HuH-7 (cell line): ENCODE measurements at places on chromosomes 4 and X.

- no peak for DNase-seq
Observed at GRCh38 chr4:101027721-101028120, 319.6 kb downstream of the PPP3CA start.

DNA sequence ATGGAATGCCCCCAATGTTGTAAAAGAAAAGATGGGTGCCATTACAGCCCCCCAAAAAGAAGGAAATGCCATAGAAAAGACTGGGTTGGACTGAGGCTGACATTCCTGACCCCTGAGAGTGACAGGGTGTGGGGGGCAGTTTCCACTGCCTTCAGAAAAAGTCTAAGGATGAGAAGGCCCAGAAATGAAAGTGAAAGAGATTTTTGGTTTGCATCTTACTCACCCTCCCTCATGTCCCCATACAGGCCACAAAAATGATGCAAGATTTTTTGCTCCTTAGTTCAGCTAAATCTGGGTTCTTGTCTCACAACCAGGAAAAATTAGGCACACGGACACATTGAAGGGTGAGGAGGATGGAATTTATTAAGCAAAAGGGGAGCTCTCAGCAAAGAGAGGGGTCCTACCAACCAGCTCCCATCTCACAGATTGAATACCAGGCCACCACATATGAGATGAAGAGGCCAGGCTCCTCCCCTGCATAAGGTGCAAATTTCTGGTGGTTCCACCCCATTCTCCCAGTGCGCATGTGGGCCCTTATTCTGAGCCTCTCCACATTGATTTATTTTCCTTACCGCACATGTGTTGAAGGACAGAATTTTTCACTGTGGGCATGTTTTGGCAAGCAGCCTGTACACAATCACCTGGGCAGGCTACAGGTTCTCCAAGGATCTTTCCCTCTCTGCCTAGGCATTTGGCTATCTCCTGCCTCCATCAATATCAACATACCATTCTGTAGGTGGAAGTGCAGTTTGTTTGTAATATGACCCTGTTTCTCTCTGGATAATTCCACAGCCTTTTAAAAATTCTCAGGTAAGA, 18.8 kb downstream of the PPP4R3C start:
- no peak for DNase-seq

DNA sequence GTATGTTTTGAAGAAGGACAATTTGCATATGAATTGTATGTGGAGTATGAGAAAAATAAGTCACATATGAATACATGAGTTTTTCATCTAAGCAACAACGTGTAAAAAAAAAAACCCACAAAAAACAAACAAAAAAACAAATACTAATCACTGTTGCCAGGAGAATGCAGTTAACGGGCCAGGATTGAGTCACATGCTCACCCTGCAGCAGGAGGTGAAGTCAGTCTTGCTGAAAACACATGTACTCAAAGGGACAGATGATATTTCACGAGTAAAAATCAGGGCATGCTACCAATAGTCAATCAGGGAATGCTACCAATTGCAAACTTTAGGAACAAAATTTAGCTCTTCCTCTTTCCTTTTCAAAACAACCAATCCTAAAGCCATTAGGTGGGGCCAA, 10.4 kb upstream of the DCLK2 start:
- DNase-seq, result no peak

DNA sequence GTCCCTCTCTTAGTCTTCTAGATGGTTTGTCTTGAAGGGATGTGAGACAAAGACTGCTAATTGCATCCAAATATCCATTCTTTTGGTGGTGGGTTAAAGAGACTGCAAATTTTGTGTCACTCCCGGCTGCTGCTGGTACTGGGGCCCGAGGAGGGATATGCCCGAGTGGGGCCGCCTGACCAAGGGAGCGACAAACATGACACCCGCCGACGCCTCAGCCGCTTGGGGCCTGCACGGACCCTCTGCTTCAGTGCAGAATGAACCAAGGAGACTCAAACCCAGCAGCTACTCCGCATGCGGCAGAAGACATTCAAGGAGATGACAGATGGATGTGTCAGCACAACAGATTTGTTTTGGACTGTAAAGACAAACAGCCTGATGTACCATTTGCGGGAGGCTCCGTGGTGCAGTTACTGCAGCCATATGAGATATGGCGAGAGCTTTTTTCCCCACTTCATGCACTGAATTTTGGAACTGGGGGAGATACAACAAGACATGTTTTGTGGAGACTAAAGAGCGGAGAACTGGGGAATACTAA, 13.6 kb upstream of the ARX start:
- no peak for DNase-seq

DNA sequence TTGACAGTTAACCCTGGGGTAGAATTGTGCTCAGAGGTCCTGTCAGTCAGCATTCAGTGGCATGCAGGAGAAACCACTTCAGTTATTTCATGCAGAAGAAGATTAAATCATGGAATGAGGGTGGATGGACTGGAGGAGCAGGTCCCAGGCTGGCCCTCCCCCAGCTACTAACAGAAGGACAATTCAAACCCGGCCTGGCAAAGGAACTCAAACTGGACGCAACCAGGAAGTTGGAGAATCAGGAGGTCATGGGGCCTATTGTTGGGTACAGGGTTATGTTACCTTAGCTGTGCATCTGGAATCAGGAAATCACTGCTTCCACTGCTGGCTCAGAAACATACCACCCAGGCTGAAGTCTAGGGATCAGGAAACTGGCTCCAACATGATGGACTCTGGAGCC, 121.4 kb downstream of the GPAT3 start:
- DNase-seq, result no peak

DNA sequence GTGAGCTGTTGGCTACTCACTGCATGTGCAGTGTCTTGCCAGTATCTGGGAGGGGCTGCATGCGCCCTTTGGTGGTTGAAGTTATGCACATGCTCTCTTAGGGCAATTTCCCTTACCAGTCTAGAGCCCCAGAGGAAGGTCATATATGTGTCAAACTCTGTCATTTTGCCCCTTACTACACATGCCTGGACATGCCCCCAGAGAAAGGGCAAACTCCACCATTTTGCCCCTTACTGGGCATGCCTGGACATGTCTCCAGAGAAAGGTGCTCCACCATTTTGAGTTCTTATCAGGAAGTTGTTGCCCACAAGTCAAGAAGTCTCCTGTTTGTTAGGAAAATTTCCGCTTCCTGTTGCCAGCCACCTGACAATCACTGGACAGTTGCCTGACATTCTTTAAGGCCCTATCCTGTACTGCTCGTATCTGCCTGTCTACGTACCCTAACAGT, 56.4 kb upstream of the PLAC8 start:
- DNase-seq, result no peak

GRCh38 chrX:102345916-102346315, 93.9 kb downstream of the NXF2B start:
- peak; percentile 17 for DNase-seq

DNA sequence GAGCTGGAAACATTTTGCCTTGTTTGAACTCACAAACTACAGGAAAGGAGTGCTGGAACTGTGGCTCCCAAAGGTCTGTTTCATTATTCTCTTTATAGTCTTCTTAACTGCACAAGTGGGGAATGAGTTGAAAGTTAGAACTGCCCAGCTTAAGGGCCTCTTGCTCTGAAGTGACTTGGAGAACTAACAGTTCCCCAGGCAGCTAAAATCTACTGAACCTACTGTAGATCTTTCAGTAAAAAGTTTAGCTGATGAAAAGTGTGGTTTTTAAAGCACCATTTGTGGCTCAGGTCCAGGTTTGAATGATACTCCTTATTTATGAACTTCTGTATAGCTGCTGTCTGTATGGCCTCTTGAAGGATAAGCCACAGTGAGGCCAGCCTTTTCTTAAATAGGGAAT, 353.8 kb downstream of the MAPK10 start:
- DNase-seq, result no peak

- no peak for DNase-seq
Observed at GRCh38 chr4:134282680-134283079, 81.1 kb upstream of the PABPC4L start.

DNA sequence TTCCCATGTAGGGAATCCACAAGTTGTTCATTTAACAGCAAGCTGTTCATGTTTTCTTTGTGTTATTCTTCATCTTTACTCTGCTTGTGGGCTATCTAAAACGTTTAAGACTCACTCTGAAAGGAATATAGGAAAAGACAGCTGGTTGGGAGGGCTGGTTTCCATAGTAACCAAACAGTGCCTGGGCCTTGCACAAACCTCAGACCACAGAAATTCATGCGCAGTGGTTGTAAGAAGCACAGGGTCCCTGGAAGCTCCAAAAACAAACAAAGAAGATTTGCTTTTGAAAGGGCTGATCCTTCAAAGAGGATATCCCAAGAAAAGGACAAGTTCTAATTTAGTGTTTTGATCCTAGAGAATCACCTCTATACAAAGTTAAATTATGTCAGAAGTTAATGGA, 7.8 kb downstream of the SERTM2 start:
- no peak for DNase-seq

DNA sequence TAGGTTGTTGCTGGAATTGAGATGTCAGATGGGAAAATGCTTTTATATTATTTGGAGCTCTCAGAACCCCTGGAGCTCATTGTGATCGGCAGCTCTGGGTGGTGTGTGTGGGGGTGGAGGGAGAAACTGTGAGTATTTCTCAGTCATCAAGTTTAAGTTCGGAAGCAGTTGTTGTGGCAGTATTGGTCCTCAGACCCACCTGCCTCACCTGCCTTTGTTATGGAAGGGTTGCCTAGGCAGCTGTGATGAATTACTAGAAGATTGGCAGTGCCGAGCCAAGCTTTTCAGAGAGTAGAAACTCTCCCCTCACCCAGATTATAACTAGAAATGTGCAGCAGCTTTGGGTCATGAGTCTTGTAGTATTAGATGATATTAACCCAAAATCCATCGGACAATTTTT, 9.5 kb downstream of the IGSF1 start:
- no peak for DNase-seq

DNA sequence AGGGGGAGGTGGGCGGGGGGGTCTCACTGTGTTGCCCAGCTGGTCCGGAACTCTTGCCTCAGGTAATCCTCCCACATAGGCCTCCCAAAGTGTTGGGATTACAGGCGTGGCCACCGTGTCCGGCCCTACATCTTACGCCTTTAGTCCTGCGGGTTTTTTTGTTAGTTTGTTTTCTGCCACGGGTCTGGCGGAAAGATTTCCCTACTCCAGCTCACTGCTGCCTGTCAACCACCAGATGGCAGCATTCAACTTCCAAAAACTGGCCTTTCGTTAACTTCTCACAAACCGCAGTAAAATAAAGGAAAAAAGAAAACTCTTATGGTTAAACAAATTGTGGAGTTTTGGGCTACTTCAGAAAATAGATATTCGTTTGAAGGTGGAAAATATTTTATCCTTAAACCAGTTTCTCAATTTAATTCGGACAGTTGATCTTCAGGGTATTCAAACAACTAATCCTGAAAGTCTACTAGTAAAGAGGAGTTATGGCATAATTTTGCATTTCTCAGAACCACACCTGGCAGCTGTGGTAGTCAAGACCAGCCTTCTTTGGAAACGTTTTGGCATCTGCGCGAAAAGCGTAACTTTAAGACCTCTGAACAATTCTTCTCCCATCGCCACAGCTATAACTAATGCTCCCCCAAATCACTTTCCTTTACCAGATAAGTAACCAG, 41.1 kb downstream of the LUZP4 start:
- peak; percentile 32 for DNase-seq

DNA sequence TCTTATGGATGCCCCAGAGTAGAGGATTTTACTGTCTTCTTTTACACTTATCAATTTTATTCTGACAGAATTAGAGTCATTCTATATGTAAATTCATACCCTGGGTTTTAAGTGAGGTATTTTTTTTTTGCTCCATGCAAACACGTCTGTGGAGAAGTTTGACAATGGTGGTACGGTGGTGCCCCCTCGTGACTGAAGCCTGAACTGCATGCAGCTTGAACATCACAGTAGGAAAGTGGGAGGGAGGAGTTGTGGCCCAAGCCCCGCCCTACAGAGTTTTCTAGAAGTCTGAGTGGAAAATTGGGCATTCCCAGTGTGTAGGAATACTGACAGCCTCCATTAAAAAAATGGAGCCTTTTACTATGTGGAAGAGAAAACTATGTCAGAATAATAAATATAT, 73.3 kb upstream of the RAB40AL start:
- DNase-seq, result peak; percentile 28

GRCh38 chr4:113673450-113673849, 88.1 kb downstream of the CAMK2D start:
- no peak for DNase-seq

DNA sequence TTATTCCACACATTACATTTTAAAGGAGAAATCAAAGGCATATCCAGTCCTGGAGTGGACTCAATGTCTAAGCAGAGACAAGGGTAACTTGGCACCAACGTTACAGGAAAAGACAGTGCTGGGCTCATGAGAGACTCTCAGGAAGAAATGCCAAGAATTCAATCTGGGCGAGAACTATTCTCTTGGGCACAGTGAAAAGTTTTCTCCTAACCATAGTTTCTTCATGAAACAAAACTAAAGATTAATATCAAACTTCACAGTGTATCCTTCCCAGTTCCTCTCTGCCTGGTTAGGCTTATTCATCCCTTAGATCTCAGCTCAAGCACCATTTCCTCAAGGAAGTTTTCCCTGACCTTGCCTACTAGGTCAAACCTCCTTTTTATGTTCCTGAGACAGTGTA, 109.4 kb upstream of the TLL1 start:
- DNase-seq, result no peak

GRCh38 chrX:54044877-54045338, 635 bp upstream of the PHF8 start:
- no peak for DNase-seq

- DNase-seq, result no peak
Observed at GRCh38 chr4:133130171-133130570, 18.9 kb upstream of the PCDH10 start.

GRCh38 chrX:47578692-47579091, 3.5 kb upstream of the TIMP1 start:
- no peak for DNase-seq

- DNase-seq, result no peak
Observed at GRCh38 chr4:8368998-8369397, 71.5 kb downstream of the ACOX3 start.

GRCh38 chr4:182015893-182016292, 227.3 kb upstream of the TENM3 start:
- DNase-seq, result no peak

DNA sequence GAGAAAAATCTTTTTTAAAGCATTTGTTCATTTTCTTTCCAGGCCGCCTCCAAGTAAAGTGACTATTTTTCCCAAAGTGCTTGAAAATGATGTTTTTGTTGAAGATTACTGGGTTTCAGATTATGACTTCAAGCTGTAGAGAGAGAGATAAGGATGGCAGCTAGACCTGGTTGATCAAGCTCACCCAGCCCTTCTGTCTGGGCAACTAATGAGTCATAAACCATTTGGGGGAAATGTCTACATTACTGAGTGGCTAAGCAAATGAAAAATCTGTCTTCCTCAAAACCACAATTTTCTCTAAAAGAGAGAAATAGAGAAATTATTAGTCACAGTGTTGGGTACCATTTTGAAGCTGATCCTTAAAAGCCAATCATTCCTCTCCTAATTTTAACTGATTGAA, 355.4 kb upstream of the CPEB2 start:
- DNase-seq, result no peak

GRCh38 chrX:7787714-7788113, 55.3 kb upstream of the VCX start:
- DNase-seq, result no peak

GRCh38 chr4:48815483-48815882, 15.4 kb upstream of the OCIAD1 start:
- no peak for DNase-seq
